SK-N-SH (cell line): ENCODE measurements at places on chromosomes 2 and 18.

DNA sequence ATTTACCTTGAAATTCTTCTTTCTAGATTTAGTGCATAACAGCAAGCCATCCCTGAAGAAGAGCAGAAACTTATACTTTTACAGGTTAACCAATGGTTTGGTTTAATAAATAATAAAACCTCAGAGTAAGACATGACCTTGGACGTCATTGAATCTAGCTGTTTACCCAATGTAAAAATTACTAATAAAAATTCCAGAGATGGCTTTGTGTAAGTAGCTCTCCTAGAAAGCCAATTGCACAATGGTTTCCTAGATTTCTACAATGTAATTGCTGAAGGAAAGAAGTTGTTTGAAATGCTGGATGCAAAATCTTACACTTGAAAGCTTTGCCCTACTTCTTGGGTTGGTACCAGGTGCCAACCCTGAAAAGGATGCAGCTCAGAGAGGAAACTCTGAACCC, 1.5 kb downstream of the XDH start:
- no peak for DNase-seq

DNA sequence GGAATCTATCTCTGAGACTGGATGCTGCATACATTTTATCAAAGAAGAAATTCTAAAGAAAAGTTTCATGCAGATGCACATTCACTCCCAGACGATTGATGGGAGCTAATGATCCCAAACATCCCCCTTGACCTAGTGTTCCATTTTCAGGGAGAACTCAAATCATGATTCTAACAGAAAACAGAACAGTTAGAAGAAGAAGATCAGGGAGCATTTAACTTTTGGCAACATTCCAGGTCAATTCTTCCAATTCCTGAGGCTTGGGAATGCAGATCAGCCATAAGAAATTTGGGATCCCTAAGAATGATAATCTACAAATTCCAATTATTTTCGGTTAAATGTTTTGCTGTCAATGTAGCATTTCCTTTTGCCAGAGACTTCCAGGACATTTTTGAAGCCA, 96.6 kb downstream of the CPO start:
- no peak for DNase-seq

- DNase-seq, result no peak
Measured at GRCh38 chr2:99806758-99807157, 316.9 kb upstream of the REV1 start.

GRCh38 chr2:226017107-226017506, 617.6 kb downstream of the NYAP2 start:
- DNase-seq, result no peak

DNA sequence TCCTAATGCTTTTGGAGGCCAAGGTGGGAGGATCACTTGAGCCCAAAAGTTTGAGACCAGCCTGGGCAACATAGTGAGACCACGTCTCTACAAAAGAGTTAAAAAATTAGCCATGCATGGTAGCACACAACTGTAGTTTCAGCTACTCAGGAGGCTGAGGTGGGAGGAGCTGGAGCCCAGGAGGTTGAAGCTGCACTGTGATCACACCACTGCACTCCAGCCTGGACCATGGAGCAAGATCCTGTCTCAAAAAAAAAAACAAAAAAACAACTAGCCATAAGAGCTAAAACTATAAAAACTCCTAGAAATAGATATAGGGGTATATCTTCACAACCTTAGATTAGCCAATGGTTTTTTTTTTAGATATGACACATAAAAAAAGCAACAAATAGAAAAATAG, 16.9 kb upstream of the COL6A3 start:
- DNase-seq, result no peak

GRCh38 chr2:180577567-180577966, 402.8 kb upstream of the UBE2E3 start:
- no peak for DNase-seq

GRCh38 chr2:2868085-2868484, 509.5 kb downstream of the EIPR1 start:
- DNase-seq, result peak; percentile 67

DNA sequence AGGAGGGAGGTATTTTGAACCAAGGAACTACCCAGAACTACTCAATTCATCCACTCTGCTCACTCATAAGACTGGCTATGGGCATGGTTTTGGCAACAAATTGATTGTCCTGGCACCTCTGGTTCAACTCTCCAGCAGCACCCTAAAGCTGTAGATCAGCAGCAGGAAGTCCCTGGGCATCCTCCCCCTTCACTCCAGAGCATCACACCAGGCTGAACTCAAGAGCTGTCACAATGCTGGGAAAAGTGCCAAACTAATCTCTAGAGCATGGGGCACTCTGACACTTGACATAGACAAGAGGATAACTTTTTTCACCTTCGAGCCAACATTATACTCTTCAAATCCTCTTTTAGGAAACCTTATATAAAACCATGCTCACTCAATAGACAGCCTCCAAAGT, 154.1 kb upstream of the RBBP8 start:
- peak; percentile 9 for DNase-seq

- no peak for DNase-seq
Measured at GRCh38 chr2:126655500-126656430, at the start of gene GYPC. Gene GYPC (plus strand): TSS chr2:126656158. CDS start chr2:126656264, 106 bp downstream.

- no peak for DNase-seq
Measured at GRCh38 chr2:86617738-86618137, 5.9 kb downstream of the RNF103 start.

- no peak for DNase-seq
Measured at GRCh38 chr2:43946685-43947084, 49.1 kb downstream of the LRPPRC start.

DNA sequence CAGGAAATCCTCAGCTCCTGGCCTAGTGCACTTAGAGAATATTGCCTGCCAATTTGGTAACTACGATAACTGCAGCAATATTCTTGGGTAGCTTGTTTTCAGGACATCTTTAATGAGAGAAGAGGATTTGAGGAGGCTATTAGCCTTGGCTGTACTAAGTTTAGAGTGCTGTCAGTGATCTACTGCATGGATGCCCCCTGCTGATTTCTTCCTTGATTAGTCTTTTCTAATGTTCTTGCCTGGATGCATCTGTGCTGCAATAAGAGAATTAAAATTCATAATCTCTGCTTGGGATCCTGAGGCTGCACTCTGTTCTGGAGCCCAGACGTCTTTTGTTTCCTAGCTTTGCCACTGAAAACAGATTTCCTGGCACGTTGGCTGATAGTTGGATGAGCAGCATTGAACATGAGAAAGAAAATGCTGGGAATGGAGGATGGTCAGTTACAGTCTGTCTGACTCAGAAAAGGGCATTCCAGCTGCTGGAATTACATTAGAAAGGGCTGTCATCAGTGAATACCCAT, 115.4 kb downstream of the CCDC85A start:
- DNase-seq, result no peak

- DNase-seq, result no peak
Measured at GRCh38 chr18:63440219-63440618, 17.9 kb upstream of the VPS4B start.

- peak; percentile 81 for DNase-seq
Measured at GRCh38 chr2:219527076-219527394, 12.8 kb downstream of the ASIC4 start.
